ENCODE measurements at places on chromosomes 4 and X.

DNA sequence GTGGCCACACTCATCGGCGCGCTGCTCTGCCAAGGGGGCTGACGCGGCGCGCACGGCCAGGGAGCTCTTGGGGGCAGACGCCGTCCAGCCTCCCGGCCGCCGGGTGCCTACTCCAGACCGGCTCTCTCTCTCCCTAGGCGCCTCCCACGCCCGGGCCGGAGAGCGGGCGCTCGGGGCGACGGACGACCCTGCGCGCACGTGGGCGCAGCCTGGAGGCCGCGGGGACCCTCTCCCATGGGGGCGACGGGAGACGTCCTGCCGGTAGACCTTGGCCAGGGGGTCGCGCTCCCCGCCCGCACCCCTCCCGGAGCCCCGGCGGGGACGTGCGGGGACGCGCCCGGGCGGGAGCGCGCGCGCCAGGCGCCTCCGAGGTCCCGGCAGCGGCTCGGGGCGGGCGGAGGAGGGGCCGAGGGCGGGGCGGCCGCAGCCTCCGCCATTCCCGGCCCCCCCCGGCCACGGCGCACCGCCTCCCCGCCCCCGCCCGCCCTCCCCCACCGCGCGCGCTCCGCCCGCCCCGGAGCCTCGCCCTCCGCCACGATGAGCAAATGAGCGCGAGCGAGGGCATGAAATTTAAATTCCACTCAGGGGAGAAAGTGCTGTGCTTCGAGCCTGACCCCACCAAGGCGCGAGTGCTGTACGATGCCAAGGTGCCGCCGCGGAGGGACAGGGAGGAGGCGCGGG is at the start of gene MSL3:
Gene MSL3, plus strand, starts transcription at position 519 of the 681 bp plus-strand sequence. Its CDS starts 27 bp downstream, at position 546.
- DNase-seq = peak; percentile 37

- no peak for DNase-seq
Measured at GRCh38 chrX:150150076-150150779, 211.9 kb upstream of the EOLA2 start.

DNA sequence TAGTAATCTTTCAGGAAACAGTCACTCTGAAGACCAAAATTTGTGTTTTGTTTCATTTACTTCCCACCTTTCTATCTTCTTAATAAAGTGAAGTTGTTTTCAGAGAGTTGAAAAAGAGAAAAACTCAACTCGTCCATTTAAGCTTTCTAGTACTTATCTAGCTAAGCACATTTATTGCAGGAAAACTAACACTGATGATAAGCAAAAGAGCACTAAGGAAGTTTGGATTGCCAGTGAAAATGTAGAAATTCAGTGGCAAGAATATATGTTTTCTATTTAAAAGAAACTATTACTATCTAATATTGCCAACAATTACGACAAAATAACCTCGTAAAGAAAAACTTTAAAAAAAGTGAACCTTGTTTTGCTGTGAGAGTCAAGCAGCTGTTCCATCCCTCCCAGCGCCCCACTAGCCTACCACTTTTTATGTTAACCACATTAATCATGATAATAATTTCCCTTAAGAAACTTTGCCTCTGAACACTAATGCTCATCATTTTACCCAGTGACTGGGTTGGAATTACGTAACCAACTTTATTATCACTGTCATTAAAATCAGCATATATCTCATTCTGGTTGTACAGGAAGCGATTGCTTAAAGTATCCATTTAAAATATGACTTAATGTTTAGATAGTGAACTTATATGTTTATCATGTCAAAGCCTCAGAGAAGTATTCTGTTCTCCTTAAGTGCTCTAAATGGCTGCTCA is 24.8 kb downstream of the SPRY1 start:
- DNase-seq = no peak

- DNase-seq = no peak
Measured at GRCh38 chrX:15395789-15396188, 11.6 kb upstream of the VEGFD start.

GRCh38 chr4:129246910-129247461 is 151.0 kb downstream of the C4orf33 start:
- DNase-seq = peak; percentile 100

DNA sequence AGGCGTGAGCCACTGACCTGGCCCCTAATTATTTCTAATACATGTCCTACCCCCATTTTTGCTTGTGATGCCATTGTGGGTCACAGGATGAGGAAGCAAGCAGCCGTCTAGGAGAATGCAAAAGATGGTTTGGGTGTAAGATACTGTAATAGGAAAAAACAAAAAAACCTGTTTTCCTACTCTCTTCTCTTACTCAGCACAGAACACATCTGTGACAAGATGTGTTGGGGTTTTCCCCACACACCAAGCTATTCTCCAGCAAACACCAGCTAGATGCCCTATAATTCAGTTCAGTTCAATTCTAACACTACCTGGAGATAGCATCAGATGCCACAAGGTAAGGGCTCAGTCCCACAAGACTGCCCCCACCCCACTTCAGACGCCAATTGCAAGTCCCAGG is 15.3 kb upstream of the HPRT1 start:
- no peak for DNase-seq

GRCh38 chr4:113049421-113050370 is at the start of gene ANK2:
ANK2 (plus strand) TSS chr4:113049653; CDS start chr4:113049729, 76 bp downstream.
- peak; percentile 61 for DNase-seq

- DNase-seq = no peak
Measured at GRCh38 chr4:159267869-159268285, 165.0 kb downstream of the RAPGEF2 start.

GRCh38 chr4:126604268-126604867 is 1028.4 kb upstream of the INTU start:
- no peak for DNase-seq

GRCh38 chr4:14124816-14125215 is 497.3 kb upstream of the BOD1L1 start:
- no peak for DNase-seq

DNA sequence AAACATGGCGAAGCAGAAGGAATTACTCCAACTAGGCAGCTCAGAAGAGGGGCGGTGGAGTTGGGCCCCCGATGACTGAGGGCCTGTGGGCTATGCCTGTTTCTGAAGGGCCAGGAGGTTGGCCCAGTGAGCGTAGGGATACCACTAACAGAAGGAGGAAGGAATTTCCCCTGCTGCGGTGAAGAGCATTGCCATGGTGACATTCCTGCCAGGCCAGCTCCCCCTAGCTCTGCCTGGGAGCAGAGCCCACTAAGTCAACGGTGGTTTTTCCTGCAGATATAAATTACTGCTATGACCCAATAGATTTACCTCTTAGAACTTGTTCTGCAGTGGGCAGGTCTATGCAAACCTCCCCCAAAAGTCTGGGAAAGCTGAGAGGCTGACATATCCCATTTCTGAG is 28.9 kb upstream of the HMX1 start:
- no peak for DNase-seq

- no peak for DNase-seq
Measured at GRCh38 chrX:116009861-116010710, 160.5 kb upstream of the AGTR2 start.

GRCh38 chr4:79413032-79413885 is 5.2 kb upstream of the GK2 start:
- no peak for DNase-seq

DNA sequence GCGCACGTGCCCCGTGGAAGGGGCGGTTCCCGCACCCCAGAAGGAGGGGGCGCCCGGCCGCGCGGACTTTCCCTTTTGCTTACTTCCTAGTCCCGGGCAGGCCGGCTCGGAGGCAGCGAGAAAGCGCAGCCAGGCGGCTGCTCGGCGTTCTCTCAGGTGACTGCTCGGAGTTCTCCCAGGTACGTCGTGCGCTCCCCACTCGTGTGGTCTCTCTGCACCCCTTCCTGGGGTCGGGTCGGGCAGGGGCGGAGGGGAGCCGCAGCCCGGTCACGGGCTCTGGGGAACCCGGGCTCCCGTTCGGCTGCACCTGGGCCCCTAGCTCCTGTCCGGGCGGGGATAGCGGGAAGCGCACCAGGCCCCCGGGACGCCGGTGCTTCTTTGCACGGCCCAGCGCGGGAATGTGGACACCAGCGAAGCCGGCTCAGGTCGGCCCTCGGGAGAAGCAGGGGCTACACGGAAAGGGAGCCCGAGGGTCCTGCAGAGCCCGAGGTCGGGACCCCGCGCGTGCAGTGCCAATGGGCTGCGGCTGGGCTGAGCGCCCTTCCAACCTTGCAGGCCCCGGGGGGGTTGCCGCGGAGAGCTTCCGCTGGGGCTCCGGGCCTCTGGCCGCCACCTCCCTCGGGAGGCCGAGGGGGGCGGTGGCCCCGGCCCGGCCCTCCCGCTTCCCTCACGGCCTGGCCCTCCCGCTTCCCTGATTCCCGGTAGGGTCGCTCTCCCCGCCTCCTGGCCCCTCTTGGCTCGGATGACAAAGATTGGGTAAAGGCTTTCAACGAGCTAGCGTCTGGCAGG is at the start of gene TLR2:
Gene TLR2, plus strand, starts transcription at position 99 of the 789 bp plus-strand sequence. CDS start 18,628 bp downstream, outside the sequence.
- peak; percentile 2 for DNase-seq

GRCh38 chrX:40202456-40202855 is 104.7 kb upstream of the BCOR start:
- DNase-seq = no peak

DNA sequence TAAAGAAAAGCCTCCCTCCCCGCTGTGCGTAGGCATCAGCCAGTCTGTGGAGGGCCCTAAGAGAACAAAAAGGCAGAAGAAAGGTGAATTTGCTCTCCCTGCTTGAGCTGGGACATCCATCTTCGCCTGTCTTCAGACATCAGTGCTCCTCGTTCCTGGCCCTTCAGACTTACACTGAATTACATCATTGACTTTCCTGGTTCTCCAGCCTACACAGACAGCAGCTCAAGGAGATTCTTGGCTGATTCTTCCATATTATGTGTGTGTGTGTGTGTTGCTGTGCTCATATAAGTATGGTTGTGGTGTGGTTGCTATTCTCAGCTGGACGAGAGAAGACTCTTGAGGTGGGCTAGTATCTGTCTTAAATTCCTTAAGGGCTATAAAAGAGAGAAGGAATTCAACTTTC is 35.5 kb upstream of the CD99L2 start:
- no peak for DNase-seq

GRCh38 chrX:96971812-96972211 is 88.1 kb downstream of the RPA4 start:
- no peak for DNase-seq

- DNase-seq = no peak
Measured at GRCh38 chr4:71268166-71268565, 70.7 kb upstream of the SLC4A4 start.

- no peak for DNase-seq
Measured at GRCh38 chr4:101761405-101761804, 29.1 kb upstream of the BANK1 start.

- DNase-seq = no peak
Measured at GRCh38 chr4:76601791-76602190, 166.8 kb downstream of the SHROOM3 start.

DNA sequence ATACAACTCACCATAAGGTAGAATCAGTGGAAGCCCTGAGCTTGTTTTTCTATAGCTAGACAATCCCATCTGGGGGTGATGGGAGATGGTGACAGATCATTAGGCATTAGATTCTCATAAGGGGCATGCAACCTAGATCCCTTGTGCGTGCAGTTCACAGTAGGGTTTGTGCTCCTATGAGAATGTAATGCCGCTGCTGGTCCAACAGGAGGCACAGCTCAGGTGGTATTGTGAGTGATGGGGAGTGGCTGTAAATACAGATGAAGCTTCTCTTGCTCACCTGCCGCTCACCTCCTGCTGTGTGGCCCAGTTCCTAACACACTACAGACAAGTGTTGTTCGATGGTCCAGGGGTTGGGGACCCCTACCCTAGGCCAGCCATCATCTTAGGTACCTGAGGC is 5.9 kb upstream of the GATB start:
- no peak for DNase-seq

- no peak for DNase-seq
Measured at GRCh38 chrX:74383611-74384010, 37.7 kb upstream of the SLC16A2 start.

DNA sequence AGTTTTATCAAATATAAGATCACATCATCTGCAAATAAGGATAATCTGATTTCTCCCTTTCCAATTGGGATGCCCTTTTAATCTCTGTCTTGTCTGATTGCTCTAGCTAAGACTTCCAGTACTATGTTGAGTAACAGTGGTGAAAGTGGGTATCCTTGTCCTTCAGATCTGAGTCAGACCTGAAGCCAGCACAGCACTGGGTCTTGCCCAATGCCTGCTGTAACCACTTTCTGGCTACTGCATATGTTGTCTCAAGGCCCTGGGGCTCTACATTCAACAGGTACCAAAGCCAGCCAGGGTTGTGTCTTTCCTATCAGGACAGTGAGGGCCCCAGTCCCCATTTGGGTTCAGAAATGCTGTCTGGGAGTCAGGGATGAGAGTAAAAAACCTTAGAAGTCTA is 90.3 kb downstream of the CYSLTR1 start:
- DNase-seq = no peak

GRCh38 chr4:86556791-86557415 is 37.2 kb upstream of the PTPN13 start:
- DNase-seq = no peak

DNA sequence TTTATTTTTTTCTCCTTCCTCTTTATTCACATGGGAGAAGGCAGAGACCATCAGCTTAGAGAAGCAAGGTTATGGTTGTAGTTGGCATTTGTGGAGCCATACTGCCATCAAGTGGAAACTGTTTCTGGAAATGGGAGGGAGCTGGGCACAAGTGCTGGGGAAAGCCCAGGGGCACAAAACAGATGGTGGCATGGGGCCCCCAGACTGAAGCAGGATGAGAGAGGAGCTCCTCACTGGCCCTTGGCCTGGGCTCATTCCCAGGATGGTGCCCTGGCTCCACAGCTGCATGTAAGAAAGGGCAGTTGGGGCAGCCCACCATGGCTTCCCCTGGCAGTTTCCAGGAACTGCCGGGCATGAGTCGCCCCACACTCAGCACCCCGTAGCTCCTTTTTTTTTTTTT is 59.2 kb downstream of the NBDY start:
- DNase-seq = no peak

- DNase-seq = no peak
Measured at GRCh38 chr4:113335746-113336145, 286.3 kb downstream of the ANK2 start.

- no peak for DNase-seq
Measured at GRCh38 chrX:85345523-85345922, 33.9 kb downstream of the POF1B start.

DNA sequence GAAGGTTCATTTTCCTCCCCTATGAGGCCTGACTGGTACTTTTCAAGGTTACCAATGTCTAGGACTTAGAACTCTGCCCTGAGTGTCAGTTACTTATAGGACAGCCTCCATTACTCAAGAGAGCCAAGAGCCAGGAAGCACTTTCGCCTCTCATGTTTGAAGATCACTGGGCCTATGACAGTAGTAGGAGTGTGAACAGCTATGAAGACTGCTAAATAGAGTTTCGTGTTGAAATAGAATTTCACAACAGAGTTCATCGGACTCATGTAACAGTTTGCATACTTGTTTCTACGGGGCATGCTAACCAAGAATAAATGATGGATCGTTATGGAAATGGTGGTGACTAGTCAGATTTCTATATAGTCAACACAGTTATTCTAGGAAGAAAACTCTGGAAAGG is 97.8 kb upstream of the GPC4 start:
- DNase-seq = no peak

DNA sequence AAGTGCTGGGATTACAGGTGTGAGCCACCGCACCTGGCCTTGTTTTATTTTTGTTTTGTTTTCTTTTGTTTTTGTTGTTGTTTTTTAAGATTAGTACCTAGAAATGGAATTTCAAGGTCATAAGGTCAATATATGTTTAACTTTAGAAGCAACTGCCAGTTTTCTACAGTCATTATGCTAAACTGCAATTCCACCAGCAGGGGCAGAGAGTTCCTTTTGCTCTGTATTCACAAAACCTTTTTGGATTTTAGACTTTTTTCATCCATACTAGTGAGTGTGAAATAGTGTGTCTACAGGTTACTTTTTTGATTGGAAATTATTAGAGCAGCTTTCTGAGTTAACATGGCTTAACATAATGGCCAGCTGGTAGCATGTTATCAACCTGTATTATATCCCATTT is 580.6 kb downstream of the TRIML1 start:
- no peak for DNase-seq

- no peak for DNase-seq
Measured at GRCh38 chr4:40275065-40275730, 59.9 kb upstream of the CHRNA9 start.
